ENCODE measurements at places on chromosomes 1 and 21. TPM values are rescaled to one million over a fixed set of nuclear protein-coding genes. Genes with fewer than 3 reads are reported as not detected.

- no peaks in the 10 kb centered on the region for H3K4me1 ChIP-seq
- H3K27me3 ChIP-seq, result no peaks in the 10 kb centered on the region
- no peak overlapping the region for H3K27ac ChIP-seq
- DNase-seq, result no peak
- no peaks in the 10 kb centered on the region for H3K36me3 ChIP-seq
Observed at GRCh38 chr1:74343216-74343615, 108.0 kb downstream of the TNNI3K start.

- DNase-seq, result no peak
- H3K36me3 ChIP-seq, result no peaks in the 10 kb centered on the region
- H3K4me3 ChIP-seq, result no peak overlapping the region
- H3K4me1 ChIP-seq, result peaks cover 10% of the 10 kb centered on the region
- no peaks in the 10 kb centered on the region for H3K27me3 ChIP-seq
- H3K27ac ChIP-seq, result no peak overlapping the region
Observed at GRCh38 chr1:156756355-156756754, 4.9 kb upstream of the HDGF start.

The GLMP gene
- total RNA-seq, result 16.5 TPM

GRCh38 chr1:193156822-193157142 lies 29.6 kb downstream of the B3GALT2 start:
- peaks cover 7% of the 10 kb centered on the region for H3K4me1 ChIP-seq
- H3K27me3 ChIP-seq, result no peaks in the 10 kb centered on the region
- H3K27ac ChIP-seq, result no peak overlapping the region
- H3K4me3 ChIP-seq, result no peak overlapping the region
- no peak for DNase-seq

- H3K27me3 ChIP-seq, result no peaks in the 10 kb centered on the region
- no peak for DNase-seq
- H3K27ac ChIP-seq, result no peak overlapping the region
- no peaks in the 10 kb centered on the region for H3K36me3 ChIP-seq
- H3K4me3 ChIP-seq, result no peak overlapping the region
- no peaks in the 10 kb centered on the region for H3K4me1 ChIP-seq
Observed at GRCh38 chr1:89594096-89594740, 38.7 kb upstream of the LRRC8C start.

DNA sequence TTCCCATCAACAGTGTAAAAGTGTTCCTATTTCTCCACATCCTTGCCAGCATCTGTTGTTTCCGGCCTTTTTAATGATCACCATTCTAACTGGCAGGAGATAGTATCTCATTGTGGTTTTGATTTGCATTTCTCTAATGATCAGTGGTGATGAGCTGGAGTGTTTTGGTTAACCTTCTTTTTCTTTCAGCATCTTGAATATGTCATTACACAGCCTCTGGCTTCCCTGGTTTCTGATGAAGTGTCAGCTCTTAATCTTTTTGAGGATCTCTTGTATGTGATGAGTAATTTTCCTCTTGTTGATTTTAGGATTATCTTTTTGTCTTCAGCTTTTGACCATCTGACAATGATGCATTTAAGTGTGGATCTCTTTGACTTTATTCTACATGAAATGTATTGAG lies 133.2 kb upstream of the GRIK3 start:
- no peak overlapping the region for H3K4me3 ChIP-seq
- no peaks in the 10 kb centered on the region for H3K4me1 ChIP-seq
- DNase-seq, result no peak
- H3K27me3 ChIP-seq, result no peaks in the 10 kb centered on the region
- no peak overlapping the region for H3K27ac ChIP-seq

DNA sequence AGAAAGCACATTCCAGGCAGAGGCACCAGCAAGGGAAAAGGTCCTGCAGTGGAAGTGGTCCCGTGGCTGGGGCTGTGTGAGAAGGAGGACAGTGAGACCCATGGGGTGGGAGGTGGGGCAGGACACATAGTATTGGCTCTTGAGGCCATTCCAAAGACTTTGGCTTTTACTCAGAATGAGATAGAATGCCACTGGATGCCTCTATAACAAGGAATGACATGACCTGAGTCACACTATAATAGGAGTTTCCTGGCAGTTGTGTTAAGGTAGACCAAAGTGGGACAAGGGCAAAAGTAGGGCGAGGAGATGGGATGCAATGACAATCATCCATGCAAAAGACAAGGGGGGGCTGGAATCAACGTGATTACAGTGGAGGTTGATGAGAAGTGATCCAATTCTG lies 24.7 kb upstream of the LAMC2 start:
- no peaks in the 10 kb centered on the region for H3K4me1 ChIP-seq
- H3K4me3 ChIP-seq, result no peak overlapping the region
- no peaks in the 10 kb centered on the region for H3K36me3 ChIP-seq
- DNase-seq, result no peak

The DIO1 gene
- not detected for total RNA-seq

GRCh38 chr1:226950871-226951270 lies 10.8 kb downstream of the COQ8A start:
- H3K4me3 ChIP-seq, result no peak overlapping the region
- peaks cover 82% of the 10 kb centered on the region for H3K4me1 ChIP-seq
- no peak for DNase-seq
- H3K27me3 ChIP-seq, result no peaks in the 10 kb centered on the region

The DNM3 gene
- 4.0 TPM for total RNA-seq

The MMEL1 gene
- total RNA-seq, result not detected

DNA sequence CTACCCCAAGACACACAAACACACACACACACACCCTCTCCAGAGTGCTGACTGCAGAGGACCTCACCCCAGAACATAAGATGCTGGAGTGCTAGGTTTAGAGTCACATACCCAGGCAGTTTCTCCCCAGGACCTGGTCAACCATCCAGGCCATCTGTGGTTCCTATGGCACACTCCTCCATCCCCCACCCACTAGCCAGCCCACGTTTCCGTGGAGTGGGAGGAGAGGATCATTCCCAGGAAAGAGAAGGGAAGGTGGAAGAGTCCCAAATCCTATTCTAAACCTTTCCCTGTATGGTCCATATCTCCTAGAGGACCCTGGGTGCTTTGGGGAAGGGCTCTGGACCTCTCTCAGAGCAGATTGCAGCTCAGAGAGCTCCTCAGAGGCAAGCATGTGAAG lies 1.1 kb downstream of the KCNJ9 start:
- peaks cover 15% of the 10 kb centered on the region for H3K4me1 ChIP-seq
- H3K4me3 ChIP-seq, result no peak overlapping the region

DNA sequence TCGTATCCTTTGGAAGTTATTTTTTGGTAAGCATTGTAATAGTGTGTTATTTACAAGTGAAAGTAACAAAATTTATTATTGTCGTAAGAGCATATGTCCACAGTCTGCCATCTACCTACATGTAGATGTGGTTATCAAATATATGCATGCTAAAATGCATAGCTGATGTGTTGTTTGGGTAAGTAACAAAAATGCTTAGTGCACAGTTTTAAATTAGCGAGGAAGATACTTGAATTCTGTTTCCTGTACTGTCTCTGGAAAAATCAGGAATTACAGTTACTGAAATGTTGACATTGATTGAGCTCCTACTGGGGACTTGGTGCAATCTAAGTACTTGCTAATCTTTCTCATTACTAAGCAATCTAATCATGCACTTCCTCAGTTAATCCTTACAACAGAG lies 14.3 kb downstream of the WDR64 start:
- H3K27ac ChIP-seq, result no peak overlapping the region
- no peaks in the 10 kb centered on the region for H3K36me3 ChIP-seq
